SIG-M5 (cell line): ENCODE measurements at places on chromosomes 16 and 17.

GRCh38 chr17:50354776-50355175 is 8.8 kb downstream of the XYLT2 start:
- no peak for DNase-seq

DNA sequence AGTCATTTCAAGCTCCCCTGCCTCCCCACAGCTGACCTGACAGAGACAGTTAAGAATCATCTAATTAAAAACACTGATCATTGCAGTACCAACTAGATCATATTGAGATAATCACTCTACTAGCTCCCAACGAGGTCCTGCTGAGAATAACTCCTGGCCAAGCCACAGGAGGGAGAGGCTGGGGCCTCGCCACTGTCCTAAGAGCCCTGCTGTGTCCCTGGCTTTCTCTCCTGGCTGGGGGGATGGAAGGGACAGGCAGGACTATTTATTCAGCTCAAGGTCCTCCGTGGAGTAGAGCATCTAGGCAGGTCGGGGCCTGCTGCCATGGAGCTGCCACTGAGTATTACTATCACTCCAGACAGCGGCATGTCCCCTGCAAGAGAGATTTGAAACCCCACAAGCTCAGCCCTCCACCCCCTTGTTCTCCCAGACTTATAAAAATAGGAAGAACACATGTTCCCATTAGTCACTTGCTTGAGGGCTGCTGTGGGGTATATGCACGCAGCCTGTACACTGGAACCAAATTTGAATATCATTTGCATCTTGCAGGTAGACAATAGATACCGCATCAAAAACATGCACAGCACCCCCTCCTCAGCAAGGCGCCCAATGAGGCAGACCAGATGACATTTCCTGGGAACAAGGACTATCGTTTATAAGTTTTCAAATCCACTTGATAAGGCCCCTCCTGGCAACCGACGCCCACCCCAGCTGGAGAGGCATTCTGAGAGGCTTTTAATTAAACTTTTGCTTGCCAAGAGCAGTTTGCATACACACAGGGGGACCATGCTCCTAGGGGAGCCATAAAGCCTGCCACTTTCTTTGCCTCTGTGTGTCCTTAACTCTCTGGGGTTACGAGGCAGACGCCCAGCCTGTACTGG is 385.2 kb upstream of the ZFHX3 start:
- no peak for DNase-seq

- no peak for DNase-seq
Measured at GRCh38 chr17:16486373-16487250, 5.4 kb downstream of the LRRC75A start.

GRCh38 chr17:51006601-51007000 is 114.1 kb downstream of the SPAG9 start:
- DNase-seq: no peak

GRCh38 chr16:10641953-10642949 is 52.5 kb downstream of the TEKT5 start:
- no peak for DNase-seq

GRCh38 chr17:1762901-1763898 is 1.3 kb downstream of the SERPINF1 start:
- no peak for DNase-seq

DNA sequence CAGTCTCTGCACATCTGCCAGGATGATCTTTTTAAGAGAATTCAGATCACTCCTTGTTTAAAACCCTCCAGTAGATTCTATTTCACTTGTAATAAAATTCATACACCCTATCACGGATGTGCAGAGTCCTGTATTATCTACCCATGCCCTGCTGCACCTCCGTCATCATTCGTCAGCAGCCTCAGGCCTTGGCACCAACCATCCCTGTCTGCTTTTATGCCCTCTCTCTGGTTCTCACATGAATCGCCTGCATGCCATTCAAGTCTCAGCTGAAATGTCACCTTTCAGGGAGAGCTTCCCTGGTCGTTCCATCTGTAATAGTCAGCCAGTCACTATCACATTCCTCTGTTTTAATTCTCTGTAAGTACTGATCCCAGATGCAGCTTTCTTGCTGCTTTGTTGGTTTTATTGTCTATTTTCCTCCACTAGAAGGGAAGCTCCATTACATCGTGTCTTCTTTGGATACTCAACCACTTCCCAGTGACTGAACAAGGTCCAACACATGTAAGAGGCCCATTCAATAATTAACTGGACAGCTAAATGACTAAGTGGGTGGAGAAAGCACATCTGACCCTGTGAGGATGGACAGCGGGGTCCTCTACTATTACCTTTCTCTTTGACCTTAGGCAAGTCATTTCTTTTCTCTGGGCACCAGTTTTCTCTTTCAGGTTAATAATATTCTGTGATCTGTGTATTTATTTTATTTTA is 81.2 kb upstream of the GOT2 start:
- DNase-seq: no peak

DNA sequence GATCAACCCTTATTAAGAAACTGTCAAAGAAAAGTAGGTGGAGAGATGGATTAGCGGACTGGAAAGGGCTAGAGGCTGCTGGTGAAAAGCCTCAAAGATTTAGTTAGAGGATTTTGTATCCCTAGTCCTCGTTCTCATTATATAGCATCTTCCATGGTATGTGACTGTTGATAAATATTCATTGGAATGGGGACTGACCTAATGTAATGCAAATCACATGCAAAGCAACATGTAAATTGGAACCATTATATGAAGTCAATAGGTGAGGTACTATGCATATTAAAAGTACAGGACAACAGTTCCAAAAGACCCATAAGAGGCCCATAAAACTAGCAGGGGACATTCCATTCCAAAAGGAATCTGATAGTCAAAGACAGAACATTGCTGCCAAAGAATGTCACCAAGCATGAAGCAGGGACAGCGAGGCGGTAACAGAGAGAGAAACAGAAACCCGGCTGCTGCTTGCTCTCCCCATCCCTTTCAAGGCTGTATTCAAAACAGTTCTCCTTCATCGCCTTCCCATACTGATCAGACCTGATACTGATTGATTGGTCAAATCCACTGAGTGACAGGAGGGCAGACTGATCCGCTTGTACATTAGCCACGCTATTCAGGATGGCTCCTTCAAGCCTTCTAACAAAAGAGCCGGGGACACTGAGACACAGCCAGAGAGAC is 44.5 kb downstream of the SOX9 start:
- DNase-seq: no peak

DNA sequence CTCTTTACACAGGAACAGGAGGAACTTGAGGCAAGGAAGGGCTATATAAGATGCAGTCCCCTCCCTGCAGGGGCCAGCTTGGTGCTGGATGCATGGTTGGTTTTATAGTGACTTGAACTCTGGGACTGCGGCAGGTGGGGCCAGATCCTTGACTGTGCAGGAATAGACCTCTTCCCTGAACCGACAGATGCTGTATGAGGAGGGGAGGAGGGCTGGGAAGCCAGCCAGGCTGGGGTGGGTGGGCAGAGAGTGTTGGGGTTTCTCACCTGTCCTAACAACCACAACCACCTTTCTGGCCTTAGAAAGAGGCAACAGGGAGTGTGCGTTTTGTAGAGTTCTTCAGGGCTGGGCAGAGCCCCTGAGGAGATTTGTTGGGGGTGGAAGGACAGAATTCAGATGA is 798.1 kb downstream of the KCNJ18 start:
- DNase-seq: no peak

GRCh38 chr17:78822552-78822951 is 18.1 kb downstream of the USP36 start:
- DNase-seq: no peak

- DNase-seq: no peak
Measured at GRCh38 chr17:19372011-19372370, 6.3 kb upstream of the MAPK7 start.

- DNase-seq: no peak
Measured at GRCh38 chr16:54425681-54426552, 139.3 kb upstream of the IRX3 start.

- DNase-seq: no peak
Measured at GRCh38 chr16:12132850-12133440, 156.4 kb downstream of the SNX29 start.

GRCh38 chr16:23518435-23518891 is 8.2 kb upstream of the GGA2 start:
- DNase-seq: peak; percentile 66

- no peak for DNase-seq
Measured at GRCh38 chr17:51103451-51103850, 17.2 kb downstream of the SPAG9 start.

GRCh38 chr17:74156878-74157277 is 46.6 kb upstream of the RPL38 start:
- no peak for DNase-seq

DNA sequence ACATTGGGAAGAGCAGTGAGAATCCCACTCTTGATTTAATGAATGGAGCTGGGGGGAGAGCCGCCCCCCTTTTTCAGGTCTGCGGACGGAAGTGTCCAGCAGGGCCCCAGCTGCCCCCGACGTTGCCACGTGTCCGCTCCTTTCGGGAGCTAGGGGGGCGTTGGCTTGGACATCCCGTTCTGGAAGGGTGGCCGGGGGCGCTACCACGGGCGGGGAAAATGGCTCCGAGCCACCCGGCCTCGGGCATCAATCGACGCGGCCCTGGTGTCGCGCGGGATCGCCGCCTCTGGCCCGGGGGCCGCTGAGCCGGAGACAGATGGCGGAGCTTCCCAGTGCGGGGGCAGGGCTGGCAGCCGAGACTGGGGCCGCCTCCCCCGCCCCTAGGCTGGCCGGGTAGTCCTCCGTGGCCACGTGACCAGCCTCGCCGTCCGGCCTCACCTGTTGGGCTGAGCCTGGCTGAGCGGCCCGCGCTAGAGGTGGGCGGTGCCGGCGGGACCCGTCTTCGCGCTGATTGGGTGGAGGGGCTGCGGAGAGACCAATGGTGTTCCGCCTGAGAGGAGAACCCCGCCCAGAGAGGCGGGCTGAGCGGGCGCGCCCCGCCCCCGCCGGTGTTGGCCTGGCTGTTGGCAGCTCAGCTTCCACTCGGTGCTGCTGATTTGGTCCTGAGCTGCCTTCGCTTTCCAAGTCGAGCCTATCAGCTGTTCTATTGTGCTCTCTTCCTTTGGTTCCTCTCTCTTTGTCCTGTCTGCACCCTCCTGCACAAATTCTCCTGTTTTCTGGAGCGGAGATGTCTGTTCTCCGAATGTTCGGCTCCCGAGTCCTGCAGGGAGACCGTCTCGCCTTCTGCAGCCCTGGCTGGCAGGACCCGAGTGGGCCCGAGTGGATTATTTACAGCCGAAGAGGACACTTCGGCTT is 8.3 kb downstream of the HS3ST3B1 start:
- DNase-seq: no peak

DNA sequence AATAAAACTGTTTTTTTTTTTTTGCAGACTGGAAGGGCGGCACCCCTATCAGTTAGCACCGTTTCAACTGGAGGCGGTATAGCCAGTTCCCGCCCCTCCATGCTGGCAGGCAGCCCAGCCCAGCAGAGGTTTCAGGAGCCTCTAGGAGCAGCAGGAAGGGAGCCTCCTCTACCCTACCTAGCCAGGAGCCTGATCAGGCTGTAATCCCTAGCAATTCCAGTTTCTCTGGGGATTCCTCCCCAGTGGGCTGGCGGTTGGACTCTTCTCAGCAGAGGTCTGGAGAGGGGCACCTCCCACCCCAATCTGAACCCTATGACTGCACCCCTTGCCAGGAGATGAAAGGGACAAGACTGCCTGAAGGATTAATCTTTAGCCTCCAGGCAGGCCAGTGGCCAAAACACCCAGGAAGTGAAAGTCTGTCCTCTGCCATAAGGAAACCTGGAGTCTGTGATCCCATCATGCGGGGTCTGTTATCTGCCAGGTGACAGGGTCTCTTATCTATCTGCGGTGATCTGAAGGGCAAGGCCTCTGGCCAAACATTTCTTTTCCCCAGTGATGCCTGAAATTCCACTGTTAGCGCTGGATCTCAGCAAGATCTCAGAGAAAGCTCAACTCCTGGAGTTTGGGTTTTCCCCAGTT is 4.9 kb upstream of the CDH1 start:
- DNase-seq: no peak

DNA sequence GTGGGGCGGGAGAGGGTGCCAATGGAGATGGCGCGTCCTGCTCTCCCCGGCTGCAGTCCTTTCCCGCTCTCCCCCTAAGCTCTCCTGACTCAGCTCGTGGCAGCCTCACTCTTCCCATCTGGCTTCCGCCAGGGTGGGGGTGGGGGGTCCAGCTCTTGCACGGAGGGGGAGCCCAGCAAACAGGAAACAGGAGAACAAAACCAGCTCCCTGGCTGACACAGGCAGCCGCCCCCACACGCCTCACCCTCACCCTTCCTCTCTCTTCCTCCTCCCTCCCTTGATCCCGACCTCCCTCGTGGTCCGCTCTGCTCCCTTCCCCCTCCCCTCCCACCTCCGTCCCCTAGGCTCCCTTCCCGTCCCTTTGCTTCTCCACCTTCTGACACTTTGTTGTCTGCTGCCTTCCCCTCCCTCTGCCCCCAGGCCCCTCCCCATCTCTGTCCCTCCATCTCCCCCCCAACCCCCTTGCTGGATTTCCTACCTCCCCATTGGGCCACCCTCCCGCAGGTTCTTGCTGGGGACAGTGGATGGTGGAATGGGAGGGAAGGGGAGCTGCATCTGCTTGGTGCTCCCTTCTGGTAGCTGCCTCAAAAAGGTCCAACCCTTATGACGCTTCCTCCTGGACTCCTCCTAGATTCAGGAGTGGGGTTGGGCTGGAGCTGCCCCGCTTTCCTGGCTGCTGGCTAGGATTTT is 23.7 kb downstream of the ARHGAP23 start:
- DNase-seq: no peak

DNA sequence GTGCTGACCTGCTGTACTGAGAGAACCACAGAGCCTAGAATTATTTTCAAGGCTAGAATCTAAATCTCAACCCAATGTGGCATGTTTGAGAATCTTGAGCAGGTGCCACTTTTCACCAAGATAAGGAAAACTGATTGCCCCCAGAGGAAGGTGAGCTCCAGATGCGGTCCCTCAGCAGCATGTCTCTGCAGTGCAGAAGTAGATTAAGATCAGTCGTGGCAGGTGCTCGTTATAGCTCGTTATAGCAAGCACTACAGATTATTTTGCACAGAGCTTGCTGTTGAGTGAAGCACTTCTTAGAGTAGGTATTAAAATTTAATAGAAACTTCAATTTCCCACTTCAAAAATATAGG is 176.0 kb downstream of the AATF start:
- DNase-seq: no peak

DNA sequence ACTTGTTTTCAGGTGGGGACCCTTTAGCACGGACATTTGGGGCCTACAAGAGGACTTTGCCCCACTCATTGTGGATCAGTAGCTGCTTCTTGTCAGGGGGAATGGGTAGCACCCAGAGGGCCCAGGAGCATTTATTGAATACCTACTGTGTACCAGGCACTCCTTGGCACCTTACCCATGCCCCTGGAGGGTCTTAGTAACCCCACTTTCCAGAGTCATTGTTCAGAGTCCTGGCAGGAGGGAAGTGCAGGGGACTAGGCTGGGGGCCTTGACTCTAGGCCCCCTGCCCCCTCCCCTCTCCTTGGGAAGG is 21.0 kb upstream of the CIBAR2 start:
- no peak for DNase-seq

- no peak for DNase-seq
Measured at GRCh38 chr17:37802712-37803416, 58.0 kb upstream of the HNF1B start.

- no peak for DNase-seq
Measured at GRCh38 chr17:81258292-81258691, 19.2 kb downstream of the NDUFAF8 start.

DNA sequence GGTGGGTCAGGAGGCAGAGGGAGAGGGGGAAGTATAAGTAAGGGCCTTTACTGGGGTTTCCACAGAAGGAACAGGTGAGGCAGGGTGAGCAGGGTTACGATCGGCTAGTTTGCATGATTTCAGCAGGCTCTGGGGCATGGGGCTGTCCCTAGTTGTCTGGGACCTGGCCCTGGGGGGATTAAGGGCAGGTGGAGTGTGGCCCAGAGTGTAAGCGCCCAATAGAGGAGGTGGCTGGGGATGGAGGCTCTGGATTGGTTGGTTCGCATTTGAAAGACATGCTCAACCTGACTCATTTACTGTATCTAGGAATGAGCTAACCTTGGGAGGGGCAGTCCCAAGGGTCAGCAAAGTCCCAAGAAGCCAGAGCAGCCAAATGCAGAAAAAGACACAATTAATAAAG is 230.3 kb downstream of the MAP2K4 start:
- no peak for DNase-seq
